ENCODE measurements at places on chromosomes 11 and 22. TPM values are rescaled to one million over a fixed set of nuclear protein-coding genes. Genes with fewer than 3 reads are reported as not detected.
A peak's percentile ranks its signal among the peaks of the same experiment; 100 is the strongest.

DNA sequence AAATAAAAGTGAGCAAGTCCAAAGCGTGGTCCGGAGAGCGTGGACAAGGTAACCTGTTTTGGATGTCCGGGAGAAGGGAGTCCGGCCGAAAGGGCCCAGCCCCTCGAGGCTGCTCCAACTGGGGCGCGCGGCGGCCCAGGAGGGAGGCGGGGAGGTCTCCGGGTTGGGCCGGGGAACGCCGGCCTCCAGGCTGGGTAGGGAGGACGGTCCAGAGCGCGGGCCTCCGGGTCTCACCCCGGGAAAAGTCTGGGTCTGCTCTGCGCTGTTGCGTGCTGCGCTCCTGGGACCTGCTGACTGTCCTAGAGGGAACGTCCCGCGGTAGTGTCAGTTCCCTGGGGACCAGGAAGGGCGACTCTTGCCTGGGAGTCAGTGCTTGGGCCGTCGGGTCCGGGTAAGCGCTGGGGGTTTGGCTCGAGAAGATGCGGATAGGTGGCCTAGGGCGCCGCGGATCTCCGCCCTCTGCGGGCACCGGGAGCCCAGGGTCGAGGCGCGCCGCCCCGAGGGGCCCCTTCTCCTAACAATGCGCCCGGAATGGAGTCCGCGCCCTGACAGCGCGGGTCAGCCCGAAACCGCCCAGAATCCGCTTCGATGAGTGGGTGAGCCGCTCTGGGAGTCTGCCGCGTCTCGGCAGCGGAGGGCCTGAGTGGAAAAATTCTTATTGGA, 988 bp upstream of the FLI1 start:
- DNase-seq = peak; percentile 69

GRCh38 chr22:41596776-41597634, 7.4 kb upstream of the PMM1 start:
- DNase-seq = peak; percentile 76

DNA sequence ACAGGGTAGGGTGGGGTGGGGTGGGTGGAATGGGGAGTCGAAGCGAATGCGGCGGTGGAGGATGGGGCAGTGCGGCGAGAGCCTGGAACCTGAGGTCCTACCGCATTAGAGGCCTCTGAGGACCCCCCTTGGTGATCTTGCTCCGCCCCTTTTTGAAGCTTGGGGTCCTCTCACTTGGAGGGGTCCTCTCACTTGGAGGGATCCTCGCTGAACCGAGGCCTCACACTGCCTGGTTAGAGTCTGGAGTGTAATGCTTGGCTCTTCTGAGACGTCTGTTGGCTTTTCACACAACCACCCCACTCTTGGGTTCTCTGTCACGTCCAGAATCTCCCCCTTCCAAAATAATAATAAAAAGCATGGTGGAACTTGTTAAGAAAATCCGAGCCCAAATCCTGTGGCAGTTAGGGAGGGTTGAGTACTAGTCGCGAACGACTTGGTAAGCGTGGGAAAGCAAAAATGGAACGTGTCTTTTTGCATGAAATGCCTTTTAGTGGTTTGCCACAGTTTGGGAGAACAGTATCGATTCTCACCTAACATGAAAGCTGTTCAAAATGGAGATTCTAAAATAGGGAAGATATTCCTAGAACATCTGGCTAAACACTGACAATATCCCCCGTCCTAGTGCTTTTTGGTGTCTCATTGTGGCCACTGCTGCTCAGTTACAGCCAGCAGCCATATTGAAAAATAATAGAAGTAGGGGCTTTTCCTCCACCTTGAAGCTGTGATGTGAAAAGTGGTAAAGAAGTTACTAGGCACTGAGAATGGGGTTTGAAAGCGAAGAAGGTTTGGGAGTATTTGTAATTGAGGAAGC, 822 bp downstream of the RBX1 start:
- no peak for DNase-seq

- no peak for DNase-seq
Observed at GRCh38 chr22:17890245-17890671, 116.0 kb upstream of the BID start.

PRDX5 gene
- 362 TPM for total RNA-seq

DNA sequence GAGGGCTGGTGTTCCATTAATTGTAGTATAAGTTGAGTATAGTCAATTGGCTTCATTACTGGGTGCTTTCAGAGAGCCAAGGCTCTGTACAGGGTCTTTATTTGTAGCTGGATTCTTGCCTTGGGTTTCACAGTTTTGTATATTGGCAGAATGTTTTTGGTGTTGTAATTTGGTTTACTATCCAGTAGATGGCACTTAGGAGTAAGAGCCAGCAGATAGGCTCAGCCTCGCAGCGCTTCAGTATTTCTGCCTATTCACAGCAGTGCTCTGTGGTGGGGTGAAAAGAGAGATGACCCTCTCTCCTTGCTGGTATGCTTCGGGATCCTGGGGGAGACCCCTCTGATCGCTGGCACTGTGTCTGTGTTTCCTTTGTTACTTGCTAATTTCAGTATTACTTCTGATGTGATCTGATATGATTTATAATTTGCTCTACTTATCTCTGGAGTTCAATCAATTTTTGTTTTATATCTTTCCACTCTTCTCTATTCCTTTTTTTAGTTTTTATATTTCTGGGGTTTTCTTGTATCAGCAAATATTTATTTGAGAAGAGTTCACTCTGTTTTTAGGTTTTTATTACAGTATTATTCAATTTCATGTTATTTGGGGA, 52.2 kb downstream of the ANO5 start:
- peak; percentile 40 for DNase-seq

OR52I1 gene
- total RNA-seq = not detected

MUC6 gene
- not detected for total RNA-seq

DCHS1 gene
- total RNA-seq = 8.8 TPM

DNA sequence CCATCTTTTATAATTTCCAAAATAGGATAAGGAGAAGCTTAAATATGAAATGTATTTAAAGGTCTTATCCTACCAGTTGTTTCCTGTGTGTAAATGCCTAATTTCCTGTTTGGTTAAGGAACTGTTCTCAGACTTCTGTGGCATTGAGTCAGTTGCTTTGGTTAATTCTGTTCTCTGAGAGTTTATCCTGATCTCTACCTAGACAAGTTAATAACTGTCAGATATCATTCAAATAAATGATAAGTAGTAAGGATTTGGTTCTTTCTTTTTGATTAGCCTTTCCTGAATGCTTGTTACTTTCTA, 39.5 kb downstream of the CTNND1 start:
- no peak for DNase-seq

Data from left ventricle myocardium superior (tissue), 1 donor.